ENCODE measurements at places on chromosomes 11 and 22.

GRCh38 chr11:69229511-69229910, 64.4 kb upstream of the MYEOV start:
- no peak for DNase-seq

GRCh38 chr22:38448945-38449745, 5.9 kb downstream of the KCNJ4 start:
- DNase-seq: peak; percentile 83

- peak; percentile 82 for DNase-seq
Observed at GRCh38 chr22:37566903-37567798, 6.9 kb downstream of the CDC42EP1 start.

GRCh38 chr11:134349109-134349801, 17.5 kb downstream of the GLB1L2 start:
- no peak for DNase-seq

GRCh38 chr22:48473202-48473601, 1354.5 kb downstream of the BRD1 start:
- no peak for DNase-seq

DNA sequence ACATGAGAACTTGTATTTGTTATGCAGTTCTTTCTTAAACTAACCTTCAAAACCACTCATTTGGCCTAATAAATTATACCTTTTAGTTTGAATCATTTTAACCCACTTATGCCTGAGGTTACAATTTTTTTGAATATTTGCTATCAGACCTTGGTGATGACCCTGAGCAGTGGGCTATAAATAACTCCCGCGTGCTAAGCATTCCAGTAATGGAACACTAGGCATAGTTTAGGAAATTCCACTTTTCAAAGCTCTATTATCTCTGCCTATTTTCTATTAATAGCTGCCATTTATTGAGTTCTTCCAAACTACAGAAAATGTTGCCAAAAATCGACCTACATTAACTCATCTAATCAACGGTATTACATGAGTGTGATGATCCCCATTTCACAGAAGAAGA, 993.4 kb upstream of the FAT3 start:
- DNase-seq: peak; percentile 24

DNA sequence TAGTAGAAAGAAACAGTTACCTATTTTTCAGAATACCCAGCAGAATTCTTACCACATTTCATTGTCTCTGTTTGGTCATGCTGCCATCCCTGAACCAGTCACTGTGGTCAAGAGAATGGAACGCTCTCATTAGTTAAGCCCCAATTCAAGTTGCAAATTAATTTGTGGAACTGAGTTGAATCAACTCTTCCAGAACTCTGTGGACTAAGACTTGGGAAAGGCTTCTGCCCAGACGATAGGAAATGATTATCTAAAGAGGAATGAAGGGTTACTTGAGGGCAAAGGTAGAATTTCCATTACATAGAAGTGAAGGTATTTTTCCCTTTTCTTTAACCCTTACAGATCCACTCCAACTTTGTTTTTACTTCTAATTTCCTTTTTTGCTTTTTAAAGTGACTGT, 286.4 kb downstream of the DYNC2H1 start:
- no peak for DNase-seq

GRCh38 chr11:34411791-34412190, 26.9 kb upstream of the CAT start:
- no peak for DNase-seq

GRCh38 chr11:111384494-111384893, 5.4 kb upstream of the POU2AF1 start:
- DNase-seq: no peak

GRCh38 chr11:104614117-104614680, 284.1 kb downstream of the CASP12 start:
- no peak for DNase-seq

- no peak for DNase-seq
Observed at GRCh38 chr11:46047520-46047919, 73.7 kb downstream of the PHF21A start.

DNA sequence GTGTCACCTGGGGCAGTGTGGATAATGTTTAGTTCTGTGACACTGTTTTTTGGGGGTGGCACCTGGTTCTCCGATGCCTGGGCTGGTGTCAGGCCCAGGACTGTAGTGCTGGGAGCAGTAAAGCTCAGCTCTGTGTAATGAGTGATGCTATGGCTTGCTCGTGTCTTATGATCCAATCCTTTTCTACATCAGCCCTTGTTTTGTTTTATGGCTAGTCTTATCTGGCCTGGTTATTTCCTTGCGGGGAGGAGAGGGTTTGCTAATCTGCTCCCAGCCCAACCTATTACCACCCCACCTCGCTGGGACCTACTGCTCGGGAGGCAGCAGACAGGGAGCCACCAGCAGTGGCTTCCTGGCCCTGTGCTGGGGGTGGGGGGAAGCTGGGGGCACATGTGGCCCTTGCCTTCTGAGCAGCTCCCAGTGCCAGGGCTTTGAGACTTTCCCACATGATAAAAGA, 35.0 kb upstream of the TPBGL start:
- no peak for DNase-seq

DNA sequence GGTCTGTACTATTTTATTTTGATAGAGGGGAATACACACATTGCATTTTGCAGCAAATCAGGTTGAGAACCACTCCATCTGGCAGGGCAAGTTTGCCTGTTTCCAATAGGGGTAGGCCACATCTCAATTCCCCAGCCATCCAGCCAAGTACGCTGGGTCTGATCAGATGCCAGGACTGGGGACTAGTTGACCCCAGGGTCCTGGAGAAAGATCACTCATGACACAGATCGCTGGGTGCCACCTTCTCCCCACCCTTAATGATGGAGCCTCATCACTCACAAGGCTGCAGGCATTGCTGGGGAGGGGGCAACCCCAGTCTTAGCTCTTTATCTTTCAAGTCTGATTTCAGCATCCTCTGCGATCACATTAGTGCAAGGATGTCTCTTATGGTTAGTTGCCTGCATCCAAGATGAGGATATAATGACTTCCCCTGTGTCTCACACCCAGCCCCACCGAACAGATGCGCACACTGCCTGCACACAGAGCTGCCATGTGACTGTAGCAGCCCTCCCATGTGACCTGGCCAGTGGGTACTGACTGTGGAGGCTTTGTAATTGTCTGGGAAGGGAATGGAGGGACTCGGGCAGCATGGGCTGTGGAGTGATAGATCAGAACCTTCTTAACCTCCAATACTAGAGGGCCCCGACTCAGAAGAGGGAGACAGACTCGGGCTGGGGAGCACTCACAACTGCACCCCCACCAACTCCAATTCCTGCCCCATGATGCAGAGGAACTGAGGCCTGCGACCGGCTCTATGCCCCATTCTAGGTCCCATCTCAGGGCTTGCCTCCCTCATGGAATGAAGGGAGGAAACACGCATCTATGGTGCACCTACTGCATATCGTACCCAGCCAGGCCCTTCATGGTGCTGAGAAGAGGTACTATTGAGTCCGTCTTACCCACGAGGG, 155.8 kb downstream of the DSCAML1 start:
- DNase-seq: no peak

GRCh38 chr11:91851908-91852307, 372.7 kb upstream of the FAT3 start:
- no peak for DNase-seq

DNA sequence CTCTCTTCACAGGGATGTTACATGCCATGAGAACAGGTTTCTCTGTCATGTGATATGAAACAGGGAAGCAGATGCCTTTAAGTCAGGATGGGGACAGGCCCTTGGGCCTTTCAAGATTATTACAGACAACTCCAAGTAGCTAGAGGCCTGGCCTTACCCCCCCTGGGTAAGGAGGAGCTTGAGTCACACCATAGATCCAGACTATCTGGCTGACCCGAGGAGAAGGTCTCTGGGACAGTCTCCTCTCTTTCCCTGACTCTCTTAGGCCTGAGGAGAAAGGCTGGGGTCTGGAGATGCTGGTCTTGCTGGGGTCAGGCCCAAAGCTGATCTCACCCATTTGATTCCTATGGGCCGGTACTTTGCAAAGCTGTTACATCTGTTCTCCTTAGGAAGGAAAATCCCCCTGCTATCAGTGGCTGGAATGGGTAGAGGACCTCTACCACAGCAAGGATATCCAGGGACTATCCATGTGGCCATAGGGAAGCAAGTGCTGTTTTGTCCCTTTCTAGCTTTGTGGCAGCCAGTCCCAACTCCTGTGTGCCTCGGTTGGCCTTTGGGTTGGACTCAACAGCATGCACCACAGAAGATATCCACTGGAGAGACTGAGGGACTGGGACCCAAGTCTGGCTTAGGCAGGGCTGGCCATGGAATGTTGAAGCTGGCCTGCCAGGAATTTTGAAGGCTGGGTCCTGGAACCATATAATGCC, 25.2 kb downstream of the RELT start:
- no peak for DNase-seq

DNA sequence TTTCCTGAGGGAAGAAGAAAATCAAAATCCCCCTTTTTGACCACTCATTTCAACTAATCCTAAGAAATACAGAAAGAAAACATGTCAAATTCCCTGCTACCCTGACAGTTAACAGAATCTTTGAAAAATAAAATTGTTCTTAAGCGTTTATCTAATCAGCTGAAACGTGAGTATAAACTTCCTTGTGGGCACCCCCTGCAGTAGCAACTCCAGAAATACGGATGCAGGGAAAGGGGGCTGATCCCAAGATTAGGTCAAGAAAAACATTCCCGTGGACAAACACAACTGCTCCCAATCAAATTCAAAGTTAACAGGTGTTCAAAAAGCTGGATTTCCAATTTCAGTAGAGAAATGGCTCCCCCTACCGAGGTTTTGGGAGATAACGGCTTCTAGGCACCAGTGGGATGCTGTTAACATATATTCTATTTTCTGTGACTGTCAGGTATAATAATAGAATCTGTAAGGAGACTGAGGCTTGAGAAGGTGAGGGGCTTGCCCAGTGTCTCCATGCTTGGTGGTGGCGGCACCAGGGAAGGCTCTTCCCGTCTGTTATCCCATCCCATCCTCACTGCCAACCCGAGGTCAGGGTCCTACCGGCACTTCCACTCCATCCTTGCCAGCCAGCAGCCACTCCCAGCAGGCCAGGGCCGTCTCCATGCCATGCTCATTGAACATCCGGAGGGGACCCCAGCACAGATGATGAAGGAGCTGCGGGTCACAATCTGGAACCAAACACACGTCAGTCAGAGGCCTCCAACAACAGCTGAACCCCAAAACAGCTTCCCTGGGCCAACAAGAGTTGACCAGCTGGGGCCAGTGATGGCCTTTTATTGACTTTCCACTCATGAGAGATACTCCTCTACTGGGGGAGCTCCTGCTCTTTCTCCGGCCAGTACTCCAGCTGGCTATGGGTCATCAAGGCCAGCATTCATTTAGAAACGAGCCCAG, 32.0 kb upstream of the SERPIND1 start:
- DNase-seq: no peak

DNA sequence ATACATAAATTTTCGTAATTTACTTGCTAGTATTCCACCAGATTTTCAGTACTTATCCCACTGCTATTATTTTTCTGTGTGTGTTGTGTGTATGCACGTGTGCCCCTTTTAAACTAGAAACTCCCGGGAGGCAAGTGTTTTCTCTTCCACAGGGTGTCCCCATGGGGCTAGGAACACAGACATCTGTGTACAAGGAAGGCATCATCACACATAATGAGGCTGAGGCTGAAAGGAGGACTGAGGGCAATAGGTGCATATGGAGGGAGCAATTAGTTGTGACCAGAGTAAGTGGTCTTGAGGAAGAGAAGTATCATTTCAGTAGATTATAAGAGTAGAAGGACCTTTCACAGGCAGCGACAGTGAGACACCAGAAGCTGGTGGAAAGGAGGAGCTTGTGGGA, 2.1 kb upstream of the DPAGT1 start:
- DNase-seq: no peak

DNA sequence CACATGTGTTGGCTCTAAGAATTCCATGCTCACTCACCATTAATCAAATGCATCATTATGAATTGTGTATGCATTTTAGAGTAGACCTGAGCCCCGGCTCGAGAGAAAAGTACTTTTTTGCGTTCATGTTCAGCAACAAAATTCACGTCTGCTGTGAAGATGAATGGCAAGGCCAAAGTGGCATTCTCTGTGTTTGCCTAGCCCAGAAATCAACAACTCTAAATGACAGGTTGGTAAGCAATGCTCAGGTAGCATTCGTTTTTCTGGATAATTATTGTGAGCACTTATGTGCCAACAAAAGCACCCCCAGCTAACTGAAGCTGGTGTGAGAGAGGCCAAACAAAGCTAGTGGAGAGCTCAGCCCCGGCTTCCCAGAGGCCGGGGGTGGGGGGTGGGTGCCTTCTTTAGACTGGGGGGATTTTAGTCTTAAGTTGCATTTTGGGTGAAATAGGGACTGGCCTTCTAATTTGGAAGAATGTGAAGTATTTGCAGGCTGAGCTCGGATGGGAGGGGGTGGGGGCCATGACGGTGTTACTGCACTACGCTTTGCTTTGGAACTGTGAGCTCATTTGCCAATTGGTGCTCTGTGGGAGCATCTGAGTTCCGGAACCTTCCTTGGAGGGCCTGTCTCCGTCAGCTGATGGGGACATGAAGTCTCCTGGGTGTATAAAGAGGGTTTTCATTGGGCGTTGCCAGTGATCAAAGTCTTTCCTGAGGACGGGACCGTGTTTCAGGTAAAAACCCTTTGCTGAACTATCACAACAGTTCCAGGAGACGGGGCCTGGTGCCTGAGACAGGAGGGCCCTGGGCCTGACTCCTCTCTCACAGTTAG, 29.0 kb upstream of the ALX4 start:
- DNase-seq: no peak

DNA sequence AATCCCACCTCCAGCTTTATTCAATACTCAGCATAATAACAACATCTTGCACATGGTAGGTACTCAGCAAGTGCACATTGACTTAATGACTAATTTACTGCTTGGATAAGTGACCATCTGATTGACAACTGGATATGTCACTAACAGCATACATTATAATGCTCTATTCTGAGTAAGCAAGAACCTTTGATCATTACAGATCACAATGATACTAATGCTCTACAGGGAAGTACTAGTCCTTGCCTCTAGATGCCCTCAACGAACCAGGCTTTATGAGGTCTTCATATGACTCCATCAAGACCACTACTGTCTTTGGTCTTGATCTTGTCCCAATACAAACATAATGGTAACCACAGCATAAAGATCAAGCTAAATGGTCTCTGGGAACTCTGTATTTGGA, 167.6 kb upstream of the MTMR2 start:
- no peak for DNase-seq

GRCh38 chr11:19646308-19646707, 66.3 kb upstream of the NAV2 start:
- DNase-seq: peak; percentile 25

DNA sequence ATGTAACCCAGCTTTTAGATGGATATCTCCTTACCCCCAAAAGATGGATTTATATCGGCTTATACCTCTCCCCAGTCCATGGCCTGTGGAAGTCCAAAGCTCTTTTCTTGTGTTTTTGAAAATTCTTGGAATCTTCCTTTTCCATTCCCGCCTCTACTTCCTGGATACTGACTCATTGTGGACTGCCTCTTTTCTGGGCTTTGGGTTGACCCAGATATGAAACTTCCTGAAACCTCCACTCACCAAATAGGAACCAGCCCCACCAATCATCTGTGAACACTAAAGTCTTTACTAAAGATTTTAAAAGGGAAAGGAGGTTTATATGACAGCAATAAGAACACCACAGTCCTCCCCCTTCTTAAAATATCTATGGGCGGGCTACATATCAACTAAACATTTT, 163.4 kb upstream of the SYN3 start:
- no peak for DNase-seq

- DNase-seq: no peak
Observed at GRCh38 chr11:2992997-2993325, 832 bp upstream of the NAP1L4 start.

All from heart left ventricle (tissue), 16 donors.